ENCODE measurements at places on chromosomes 6 and 20.

- DNase-seq: peak; percentile 31
Measured at GRCh38 chr6:79544939-79545450, 7.8 kb upstream of the LCA5 start.

GRCh38 chr20:7323957-7324356 lies 556.5 kb downstream of the BMP2 start:
- no peak for DNase-seq

- DNase-seq: no peak
Measured at GRCh38 chr6:6497976-6498375, 90.5 kb upstream of the LY86 start.

DNA sequence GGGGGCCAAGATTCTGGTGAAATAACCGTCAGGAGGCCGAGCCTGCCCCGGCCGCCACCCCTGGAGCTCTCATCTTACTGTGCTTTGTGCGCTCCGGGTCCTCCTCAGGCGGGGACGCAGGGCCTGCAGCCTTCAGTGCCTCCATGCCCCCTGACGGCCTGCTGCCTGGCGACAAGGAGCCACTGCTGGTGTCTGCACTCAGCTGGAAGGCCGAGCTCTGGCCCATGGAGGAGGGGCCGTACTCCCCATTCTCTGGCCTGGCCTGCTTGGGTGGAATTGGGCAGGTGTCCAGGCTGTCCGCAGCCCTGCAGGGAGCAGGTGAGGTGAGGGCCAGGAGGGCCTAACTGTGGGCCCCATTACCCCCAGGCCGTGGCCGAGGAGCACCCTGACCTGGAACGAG lies 5.3 kb downstream of the ZNF512B start:
- DNase-seq: peak; percentile 3

GRCh38 chr20:64058536-64058935 lies 4.5 kb upstream of the TCEA2 start:
- DNase-seq: peak; percentile 48

DNA sequence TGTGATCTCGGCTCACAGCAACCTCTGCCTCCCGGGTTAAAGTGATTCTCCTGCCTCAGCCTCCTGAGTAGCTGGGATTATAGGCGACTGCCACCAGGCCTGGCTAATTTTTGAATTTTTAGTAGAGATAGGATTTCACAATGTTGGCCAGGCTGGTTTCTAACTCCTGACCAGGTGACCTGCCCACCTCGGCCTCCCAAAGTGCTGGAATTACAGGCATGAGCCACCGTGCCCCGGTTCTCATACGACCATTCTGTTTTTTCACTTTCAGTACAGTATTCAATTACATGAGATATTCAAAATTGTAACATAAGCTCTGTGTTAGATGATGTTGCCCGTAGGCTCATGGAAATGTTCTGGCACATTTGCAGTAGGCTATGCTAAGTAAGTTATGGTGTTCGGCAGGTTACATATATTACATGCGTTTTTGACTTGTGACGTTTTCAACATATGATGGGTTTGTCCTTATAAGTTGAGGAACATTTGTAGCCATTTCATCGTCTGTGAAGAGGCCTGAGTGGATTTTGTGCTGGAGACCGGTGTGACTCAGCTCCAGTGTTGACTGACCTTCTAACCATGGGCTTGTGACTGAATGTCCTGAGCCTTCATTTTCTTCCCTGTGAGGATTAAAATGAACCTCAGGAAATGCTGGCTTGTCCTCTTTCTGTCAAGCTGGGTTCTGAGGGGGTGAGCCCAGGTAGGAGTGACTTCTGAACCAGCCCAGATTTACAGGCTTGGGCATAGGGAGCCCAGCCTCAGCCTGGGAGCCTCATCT lies 12.2 kb downstream of the PPARD start:
- DNase-seq: no peak

- DNase-seq: no peak
Measured at GRCh38 chr6:16190214-16190613, 48.2 kb upstream of the GMPR start.

- DNase-seq: no peak
Measured at GRCh38 chr20:44195605-44196004, 8.6 kb upstream of the JPH2 start.

GRCh38 chr20:38649275-38649891 lies 47.8 kb downstream of the ARHGAP40 start:
- DNase-seq: peak; percentile 42

GRCh38 chr20:45975686-45976085 lies 3.7 kb upstream of the ZNF335 start:
- no peak for DNase-seq

DNA sequence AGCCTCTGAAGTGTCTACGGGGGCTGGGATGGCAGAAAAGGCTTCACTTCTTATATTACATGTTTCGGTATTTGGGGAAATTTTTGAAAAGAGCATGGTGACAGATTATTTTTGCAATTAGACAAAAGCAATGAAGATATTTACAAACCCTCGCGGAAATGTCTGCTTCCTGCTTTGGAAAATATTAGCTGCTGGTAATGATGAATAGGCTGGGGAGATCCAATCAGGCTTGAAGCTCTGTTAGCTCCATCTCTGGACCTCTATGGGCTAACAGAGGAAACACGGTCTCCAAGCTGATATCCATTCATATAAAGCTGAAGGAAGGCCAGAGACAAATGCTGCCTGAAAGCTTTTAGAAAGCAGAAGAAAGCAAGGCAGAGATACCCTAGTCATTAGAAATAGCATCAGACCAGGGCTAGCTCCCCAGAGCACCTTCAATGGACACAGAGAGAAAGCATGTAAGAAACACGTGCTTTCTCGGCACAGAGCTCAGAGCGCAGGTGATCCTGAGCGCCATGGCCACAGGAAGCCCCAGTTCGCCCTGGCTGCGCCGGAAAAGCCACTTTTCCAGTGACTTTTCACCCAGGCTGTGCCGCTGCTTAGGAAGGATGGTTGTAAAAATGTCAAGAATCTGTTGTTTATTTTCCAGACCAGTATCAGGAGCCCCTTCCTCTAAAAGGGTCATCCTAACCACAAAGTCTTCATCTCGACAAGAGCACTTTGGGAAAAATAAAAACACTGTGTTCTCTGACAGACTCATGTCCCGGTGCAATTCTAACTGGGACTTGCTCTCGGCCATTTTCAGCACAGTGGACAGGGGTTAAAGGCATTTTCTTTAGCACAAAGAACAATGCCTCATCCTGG lies 68.5 kb upstream of the NFATC2 start:
- no peak for DNase-seq

DNA sequence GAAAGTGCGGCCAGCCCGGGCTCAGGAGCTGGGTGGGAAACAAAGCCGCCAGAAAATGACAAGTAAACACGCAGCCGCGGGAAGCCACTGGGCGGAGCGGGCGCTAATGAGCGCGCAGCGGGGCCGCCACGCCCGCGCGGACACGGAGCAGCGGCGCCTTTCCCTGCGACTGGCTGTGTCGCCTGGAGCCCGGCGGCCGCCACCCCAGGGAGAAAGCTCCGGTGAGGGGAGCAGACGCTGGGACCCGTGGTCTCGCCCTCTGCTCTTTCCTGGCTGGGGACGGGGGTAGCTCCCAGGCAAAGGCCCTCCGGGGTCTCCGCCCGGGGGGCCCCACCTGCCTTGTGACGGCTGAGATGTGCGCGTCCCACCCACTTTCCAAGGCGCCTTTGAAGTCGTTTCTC lies 54.9 kb downstream of the PRR18 start:
- DNase-seq: no peak

DNA sequence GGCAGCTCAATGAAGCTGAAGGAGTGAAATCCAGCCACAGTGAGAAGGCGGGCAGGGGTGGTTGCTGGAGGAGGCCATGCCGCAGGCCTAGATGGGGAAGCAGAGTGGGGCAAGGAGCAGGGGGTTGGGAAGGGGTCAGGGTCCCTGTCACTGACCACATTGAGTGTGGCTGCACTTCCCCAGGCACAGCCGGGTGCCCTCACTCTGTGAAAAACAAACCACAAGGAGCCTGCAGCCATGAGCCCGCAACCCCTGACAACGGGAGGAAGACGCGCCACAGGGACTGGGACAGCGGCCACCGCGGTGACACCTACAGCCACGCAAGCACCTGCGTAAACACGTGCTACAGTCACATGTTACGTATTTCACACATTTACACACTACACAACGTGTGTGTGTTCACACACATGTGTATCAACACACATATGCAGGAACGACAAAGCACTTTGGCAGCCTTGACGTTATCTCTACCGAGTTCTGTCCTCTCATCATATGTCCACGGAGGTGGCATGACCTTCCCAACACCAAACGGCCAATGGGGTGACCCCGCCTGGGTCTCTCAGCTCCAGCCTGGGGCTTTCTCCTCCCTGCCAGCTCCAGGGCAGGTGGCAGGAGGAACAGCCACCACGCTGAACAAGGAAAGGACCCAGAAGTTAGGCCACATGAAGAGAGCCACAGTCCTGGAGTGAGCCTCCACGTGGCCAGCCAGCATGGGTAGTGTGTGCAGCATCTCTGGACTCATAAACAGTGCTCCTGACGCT lies 137.6 kb upstream of the RPS6KA2 start:
- DNase-seq: peak; percentile 24

Measured in stomach (tissue), 19 donors.